ENCODE measurements at places on chromosomes 6 and 20. TPM values are rescaled to one million over a fixed set of nuclear protein-coding genes. Genes with fewer than 3 reads are reported as not detected.
A peak's percentile ranks its signal among the peaks of the same experiment; 100 is the strongest.

The PNPLA1 gene
- 3.5 TPM for polyA plus RNA-seq

The ZSCAN23 gene
- polyA plus RNA-seq = not detected

The PACSIN1 gene
- polyA plus RNA-seq = not detected

The PKIB gene
- 2.0 TPM for polyA plus RNA-seq

The CST4 gene
- polyA plus RNA-seq = not detected

The ZNF133 gene
- 3.4 TPM for polyA plus RNA-seq

The VGLL2 gene
- polyA plus RNA-seq = not detected

The MOG gene
- not detected for polyA plus RNA-seq

DNA sequence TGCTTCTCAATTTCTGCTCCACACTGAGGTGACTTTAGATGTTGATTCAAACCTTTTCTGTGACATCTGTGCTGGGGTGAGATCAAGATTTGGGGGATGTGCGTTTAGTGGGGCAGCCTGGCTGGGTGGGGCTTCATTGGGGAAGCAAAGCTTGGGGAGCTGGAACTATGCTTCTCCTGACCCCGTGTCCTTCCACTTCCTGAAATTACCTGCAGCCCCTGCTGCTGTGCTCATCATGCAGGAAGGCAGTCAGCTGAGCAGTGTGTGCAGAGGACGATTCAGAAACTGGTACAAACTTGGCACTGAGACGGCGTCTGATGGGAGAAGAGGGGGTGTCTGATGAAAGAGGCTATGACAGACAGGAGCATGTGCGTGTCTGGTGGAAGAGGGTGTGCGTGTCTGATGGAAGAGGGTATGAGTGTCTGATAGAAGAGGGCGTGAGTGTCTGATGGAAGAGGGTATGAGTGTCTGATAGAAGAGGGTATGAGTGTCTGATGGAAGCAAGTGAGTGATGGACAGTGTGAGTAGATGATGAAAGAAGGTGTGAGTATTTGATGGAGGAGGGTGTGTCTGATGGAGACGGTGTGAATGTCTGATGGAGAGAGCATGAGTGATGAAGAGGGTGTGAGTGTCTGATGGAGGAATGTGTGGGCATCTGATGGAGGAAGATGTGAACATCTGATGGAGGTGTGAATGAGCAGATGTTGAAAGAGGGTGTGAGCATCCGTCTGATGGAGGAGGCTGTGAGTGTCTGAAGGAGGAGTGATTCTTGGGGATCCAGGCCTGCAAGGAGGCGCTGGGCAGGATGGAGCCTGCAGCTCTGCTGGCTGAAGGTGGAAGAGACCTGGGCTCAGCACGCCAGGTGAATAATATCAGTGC is 103.4 kb downstream of the SYCP2 start:
- DNase-seq = no peak

DNA sequence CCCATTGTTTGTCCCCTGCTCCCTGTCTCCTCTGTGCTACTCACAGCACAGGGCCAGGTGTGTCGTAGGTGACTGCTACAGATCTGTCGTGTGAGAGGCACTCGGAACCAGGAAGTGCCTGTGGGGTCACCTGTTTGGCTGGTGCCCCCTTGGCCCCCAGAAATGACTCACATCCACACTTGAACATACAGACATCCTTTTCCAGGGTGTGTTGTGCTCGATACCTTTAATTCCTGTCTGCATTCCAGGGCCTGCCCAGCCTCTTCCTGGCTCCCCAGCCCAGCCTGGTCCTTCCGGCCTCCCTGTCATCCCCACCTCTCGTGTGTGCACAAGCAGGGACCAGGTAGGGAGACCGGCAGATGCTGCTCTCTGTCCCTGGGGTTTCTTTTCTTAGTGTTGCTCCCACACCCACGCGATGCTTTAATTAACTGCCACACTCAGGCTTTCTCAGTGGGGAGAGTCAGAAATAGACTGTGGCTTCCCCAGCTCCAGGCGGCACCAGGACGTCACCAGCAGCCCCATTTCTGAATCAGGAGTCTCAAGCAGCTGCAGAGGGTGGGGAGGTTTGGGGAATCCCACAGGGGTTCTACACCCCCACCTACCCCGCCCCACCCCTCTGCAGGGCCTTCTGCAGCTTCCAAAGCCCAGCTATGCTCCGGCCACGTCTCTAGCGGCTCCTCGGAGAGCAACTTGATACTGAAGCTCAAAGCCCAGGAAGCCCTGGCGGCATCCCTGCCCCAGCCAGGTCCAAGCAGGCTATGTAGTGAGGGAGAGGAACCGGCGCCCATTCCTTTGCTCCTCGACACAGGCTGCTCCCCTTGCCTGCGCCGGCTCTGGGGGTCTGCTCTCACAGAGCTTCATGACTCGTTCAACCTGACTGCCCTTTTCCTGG is 102.2 kb downstream of the SYCP2 start:
- DNase-seq = no peak

DNA sequence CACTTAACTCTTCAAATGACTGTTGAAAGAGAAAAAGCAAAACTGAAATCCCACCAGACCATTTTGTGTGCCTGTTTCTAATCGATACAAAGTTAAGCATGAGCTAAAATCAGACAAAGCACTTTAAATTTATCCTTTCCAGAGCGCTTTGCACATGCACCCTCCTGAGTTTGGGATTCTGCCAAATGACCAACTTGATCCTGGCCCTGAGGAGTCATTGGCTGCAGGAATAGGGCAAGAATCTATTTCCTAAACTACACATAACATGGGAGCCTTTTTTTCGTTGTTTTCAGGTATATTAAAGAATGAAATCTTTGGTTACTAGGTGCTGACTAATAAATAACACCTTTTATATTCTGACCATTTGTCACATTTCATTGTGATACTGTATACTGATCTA is 23.8 kb upstream of the MTHFD1L start:
- DNase-seq = no peak

- DNase-seq = no peak
Observed at GRCh38 chr6:55208478-55209458, 34.5 kb downstream of the HCRTR2 start.

GRCh38 chr20:47708953-47709833 is 76.1 kb downstream of the SULF2 start:
- no peak for DNase-seq

GRCh38 chr6:139529420-139529819 is 155.0 kb upstream of the CITED2 start:
- DNase-seq = no peak

DNA sequence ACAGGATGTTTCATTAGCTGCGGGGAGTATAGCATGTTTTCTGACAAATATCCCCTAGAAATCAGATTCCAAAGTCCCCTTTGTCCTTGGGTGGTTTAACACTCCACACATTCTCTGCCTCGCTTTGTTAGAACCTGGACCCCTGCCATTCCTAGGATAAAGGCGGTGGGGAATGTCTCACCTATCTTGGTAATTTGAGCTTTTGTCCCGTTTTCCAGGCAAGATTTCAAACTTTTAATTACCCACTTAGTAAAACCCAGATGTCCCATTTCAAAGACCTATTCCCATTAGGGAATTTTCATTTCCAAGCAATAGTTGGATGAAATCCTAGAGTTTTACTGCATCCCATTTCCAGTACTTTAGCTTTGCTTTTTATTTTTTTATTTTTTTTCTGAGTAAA is 501.0 kb upstream of the MAP3K7 start:
- DNase-seq = no peak

- DNase-seq = no peak
Observed at GRCh38 chr20:62202083-62202395, 18.0 kb downstream of the HRH3 start.

DNA sequence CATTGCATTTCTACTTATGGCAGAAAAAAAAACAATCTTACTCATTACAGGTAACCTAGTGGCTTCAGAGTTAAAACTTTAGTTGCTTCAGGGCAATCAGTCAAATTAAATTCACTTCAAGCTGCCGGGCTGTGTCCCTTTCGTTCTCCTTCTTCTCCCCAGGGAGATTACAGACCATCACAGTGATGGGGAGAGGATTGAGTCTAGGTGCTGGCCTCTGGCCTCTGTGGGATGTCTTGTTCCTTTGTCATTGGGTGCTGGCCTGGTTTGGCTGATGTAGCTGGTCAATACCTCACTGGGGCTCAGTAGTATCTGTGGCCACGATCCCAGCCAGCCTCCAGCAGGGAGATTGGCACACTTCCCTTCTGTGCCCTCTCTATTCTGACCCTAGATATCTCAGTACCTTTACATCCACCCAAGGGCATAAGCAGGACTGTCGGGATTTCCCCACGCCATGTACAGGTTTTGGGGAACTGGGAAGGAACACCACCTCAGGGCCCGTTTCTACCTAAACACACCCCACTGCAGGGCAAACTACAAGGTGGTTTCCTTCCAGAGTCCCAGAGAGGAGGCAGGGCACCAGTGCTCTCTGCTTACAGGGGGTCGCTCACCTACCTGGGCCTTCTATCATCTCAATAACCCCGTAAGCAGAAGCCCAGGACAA is 15.4 kb downstream of the FYN start:
- DNase-seq = no peak

GRCh38 chr6:105836889-105837288 is 249.2 kb upstream of the PRDM1 start:
- peak; percentile 21 for DNase-seq

DNA sequence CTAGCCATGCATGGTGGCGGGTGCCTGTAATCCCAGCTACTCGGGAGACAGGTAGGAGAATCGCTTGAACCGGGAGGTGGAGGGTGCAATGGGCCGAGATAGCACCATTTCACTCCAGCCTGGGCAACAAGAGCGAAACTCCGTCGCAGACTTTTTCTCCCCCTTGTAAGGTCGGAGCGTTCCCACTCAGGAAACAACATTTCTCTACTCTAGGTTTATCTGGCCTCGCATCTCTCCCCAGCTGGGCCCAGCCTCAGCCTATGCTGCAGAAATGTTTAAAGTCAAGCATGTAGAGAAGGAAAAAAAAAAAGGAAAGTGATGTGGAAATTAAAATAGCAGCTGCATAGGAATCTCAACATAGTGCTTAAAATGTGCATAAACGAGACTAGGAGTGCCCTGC is 172.3 kb downstream of the TRIM27 start:
- DNase-seq = no peak

- no peak for DNase-seq
Observed at GRCh38 chr20:41408156-41408794, 41.7 kb upstream of the EMILIN3 start.

DNA sequence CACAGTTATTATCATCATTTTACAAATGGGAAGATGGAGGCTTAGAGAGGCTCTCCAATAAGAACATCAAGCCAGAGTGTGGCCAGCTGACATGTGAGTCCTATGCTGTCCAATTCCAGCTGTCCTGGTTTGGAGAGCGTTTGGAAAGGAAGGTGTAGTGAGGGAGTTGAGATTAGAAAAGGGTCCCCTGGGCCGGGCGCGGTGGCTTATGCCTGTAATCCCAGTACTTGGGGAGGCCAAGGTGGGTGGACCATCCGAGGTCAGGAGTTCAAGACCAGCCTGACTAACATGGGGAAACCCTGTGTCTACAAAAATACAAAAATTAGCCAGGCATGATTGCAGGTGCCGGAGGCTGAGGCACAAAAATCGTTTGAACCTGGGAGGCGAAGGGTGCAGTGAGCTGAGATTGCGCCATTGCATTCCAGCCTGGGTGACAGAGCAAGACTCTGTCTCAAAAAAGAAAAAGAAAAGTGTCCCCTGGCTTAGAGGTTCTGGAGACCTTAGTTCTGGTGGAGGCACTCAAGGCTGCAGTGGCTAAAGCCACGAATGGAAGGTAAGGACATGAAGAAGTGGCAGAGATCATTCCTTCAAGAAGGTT is 22.1 kb upstream of the OVOL2 start:
- DNase-seq = no peak

DNA sequence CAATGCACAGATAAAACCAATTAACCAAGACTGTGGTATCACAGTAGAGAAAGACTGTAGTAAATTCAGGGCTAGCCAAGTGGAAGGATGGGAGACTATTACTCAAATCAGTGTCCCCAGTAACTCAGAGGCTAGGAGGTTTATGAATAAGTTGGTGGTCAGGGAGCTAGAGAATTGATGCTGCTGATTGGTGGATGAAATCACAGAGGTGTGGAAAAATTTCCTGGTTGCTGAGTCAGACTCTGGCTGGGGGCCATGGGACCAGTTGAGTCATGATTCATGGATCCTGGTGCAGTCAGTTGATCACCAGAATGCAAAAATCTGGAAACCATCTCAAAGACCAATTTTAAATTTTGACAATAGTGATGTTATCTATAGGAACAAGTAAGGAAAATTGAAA is 555.9 kb downstream of the C6orf118 start:
- no peak for DNase-seq

DNA sequence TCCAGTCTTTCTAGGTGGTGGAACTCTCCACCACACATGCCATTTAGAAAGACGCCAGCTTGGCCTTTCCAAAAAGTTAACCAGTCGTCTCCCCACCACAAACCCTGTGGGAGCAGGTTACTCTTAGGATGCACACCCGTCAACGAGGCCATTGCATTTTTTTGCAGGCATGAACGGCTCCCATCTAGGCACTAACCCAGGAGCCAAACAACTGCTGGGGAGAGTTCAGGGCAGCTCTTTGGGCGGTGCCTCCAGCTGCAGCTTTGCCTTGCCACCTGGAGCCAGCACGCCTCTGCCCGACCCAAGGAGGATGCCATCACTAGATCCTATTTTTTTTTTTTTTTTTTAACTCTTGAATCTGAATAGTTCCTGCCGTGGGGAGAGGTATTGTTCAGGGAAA is 39.9 kb downstream of the TBC1D7 start:
- no peak for DNase-seq

- peak; percentile 26 for DNase-seq
Observed at GRCh38 chr6:135909737-135910387, 58.4 kb downstream of the PDE7B start.

- peak; percentile 56 for DNase-seq
Observed at GRCh38 chr6:44126320-44127149, 717 bp downstream of the MRPL14 start.

DNA sequence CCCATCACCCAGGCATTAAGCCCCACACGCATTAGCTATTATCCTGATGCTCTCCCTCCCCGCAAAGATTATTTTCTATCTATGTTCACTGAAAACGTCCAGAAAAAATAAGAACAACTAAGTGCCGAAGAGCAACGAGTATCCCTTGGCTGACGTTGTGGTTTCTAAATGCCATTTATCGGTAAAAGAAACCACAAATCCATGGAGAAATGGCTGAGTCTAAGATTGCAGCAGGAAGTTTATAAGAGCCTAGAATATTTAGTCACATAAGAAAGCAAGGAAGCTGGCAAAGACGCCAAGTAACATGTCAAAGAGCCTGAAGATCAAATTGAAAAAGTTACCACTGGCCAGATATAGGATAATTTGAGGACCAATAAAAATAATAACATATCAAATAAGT is 18.1 kb upstream of the NOX3 start:
- DNase-seq = no peak

- DNase-seq = no peak
Observed at GRCh38 chr6:44002067-44002592, 125.1 kb downstream of the MRPL14 start.

DNA sequence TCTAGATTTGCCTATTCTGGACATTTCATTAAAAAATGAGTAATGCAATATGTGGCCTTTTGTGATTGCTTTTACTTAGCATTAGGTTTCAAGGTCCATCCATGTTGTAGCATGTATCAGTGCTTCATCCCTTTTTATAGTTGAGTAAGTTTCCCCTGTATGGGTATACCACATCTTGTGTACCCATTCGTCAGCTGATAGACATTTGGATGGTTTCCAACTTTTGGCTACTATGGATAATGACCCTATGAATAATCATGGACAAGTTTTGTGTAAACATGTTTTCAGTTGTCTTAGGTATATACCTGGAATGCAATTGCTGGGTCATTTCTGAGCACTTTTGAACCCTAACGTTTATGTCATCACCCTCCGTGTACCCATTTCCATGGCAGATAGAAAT is 15.4 kb downstream of the METTL24 start:
- DNase-seq = no peak

- DNase-seq = no peak
Observed at GRCh38 chr6:3786141-3786540, 34.6 kb upstream of the PXDC1 start.

Measured in CD14-positive monocyte (primary cell).